ENCODE measurements at places on chromosomes 2 and 18.

GRCh38 chr2:102126169-102126568 lies 16.4 kb upstream of the IL1R1 start:
- DNase-seq, result no peak

GRCh38 chr18:11020877-11021414 lies 128.4 kb downstream of the PIEZO2 start:
- DNase-seq, result no peak

- no peak for DNase-seq
Observed at GRCh38 chr18:2441544-2441943, 129.8 kb downstream of the METTL4 start.

GRCh38 chr18:50820901-50821520 lies 1.2 kb upstream of the MRO start:
- DNase-seq, result no peak

- DNase-seq, result no peak
Observed at GRCh38 chr18:69885841-69886531, 61.7 kb downstream of the CD226 start.
